Lung microvascular endothelial cell (primary cell): ENCODE measurements at places on chromosomes 5 and 9. TPM values are rescaled to one million over a fixed set of nuclear protein-coding genes. Genes with fewer than 3 reads are reported as not detected.

The GMCL2 gene
- not detected in 2 replicates for total RNA-seq

The TAS2R1 gene
- total RNA-seq: not detected in 2 replicates

The SETX gene
- 48.4 and 74.8 TPM in 2 replicates for total RNA-seq

- DNase-seq: no peak
Observed at GRCh38 chr9:116733010-116733641, 46.0 kb downstream of the TRIM32 start.

GRCh38 chr5:72179816-72180440, 72.7 kb downstream of the MAP1B start:
- peak; percentile 27 for DNase-seq

- DNase-seq: no peak
Observed at GRCh38 chr5:39555788-39556187, 131.0 kb upstream of the DAB2 start.

GRCh38 chr5:9596824-9597223, 33.3 kb downstream of the TAS2R1 start:
- DNase-seq: no peak

- DNase-seq: peak; percentile 3
Observed at GRCh38 chr9:3074247-3074646, 230.4 kb upstream of the PUM3 start.

The ADAMTS12 gene
- total RNA-seq: 0.65 and 3.2 TPM in 2 replicates
